ENCODE measurements at places on chromosomes 6 and 20.

DNA sequence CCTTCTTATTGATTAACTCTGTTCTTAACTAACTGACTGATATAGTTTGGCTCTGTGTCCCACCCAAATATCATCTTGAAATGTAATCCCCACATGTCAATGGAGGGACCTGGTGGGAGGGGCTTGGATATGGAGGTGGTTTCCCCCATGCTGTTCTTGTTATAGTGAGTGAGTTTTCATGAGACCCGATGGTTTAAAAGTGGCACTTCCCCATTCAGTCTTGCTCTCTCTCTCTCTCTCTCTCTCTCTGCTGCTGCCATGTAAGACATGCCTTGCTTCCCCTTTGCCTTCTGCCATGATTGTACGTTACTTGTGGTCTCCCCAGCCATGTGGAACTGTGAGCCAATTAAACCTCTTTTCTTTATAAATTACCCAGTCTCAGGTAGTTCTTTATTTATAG lies 81.8 kb upstream of the SPACA1 start:
- no peak for DNase-seq

- DNase-seq = no peak
Observed at GRCh38 chr6:33828764-33829731, 25.2 kb upstream of the MLN start.

DNA sequence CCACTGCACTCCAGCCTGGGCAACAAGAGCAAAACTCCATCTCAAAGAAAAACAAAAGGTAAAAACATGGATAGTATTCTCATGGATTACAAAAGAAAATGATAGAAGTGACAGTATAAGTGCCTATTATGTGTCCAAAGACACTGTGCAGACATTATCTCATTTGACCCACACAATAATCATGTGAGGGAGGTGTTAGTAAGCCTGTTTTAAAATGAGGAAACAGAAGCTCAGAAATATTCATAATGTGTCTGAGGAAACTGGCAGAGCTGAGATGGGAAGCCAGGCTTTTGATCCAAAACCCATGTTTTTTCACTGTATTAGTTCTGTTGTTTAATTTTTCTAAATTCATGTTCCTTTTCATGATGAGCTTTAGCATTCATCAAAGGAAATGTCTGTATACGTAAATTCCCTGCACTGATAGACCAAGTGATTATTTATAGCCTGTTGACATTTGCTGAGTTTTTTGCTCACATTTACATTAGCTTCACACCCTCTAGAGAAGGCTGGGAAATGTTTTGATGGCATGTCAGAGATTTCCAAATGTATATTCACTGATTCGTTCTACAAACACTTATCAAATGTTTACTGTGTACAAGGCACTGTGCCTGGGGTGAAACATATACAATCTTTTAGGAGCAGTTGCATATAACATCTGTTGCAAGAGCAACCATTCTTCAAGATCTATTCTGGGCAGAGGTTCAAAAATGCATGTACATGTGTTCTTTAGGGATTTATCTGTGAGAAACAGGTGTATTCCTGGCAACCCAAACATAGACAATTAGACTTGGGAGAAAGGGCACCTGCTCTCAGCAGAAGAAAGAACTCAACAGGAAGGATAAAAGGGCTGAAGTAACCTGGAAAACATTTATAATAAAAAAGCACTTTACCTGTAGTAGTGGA lies 331.5 kb downstream of the SAMD5 start:
- DNase-seq = no peak

DNA sequence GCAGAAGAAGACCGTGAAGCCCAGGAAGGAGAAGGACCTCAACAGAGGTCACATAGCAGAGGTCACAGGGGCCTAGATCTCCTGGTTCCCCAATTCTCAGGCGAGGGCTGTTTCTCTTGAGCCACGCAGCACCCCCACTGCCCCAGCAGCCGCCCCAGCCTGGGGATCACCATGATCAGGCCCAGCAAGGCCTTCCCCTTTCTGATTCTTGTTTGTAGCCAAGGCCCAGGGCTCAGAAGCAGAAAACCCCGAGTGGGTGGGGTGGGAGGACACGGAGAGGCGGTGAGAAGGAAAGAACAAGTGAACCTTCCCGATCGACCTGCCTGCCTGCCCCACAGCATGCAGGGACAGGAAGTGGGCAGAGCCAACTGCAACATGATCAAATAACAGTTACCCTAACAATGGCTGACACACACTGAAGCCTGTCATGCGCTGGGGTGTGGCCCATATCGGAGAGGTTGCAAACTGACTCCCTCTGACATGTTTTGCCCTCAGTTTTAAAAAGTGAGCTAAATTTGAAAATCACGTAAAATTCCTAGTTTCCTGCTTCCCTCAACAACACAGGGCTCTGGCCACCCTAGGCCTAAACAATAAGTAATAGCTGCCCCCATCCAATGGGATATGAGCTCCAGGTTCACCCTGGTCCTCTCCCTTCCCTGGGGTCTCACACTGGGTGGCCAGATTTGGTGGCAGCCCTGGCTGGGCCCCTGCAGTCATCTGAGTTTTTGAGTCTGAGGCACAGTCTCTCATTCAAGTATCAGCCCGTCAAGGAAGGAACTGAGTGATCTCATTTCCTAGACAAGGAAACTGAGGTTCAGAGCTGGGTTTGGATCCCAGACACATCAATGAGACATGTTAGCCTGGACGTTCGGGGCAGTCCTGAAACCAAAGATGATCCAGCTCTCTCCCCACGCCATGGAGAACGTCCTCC lies 6.5 kb downstream of the PEDS1 start:
- DNase-seq = no peak

DNA sequence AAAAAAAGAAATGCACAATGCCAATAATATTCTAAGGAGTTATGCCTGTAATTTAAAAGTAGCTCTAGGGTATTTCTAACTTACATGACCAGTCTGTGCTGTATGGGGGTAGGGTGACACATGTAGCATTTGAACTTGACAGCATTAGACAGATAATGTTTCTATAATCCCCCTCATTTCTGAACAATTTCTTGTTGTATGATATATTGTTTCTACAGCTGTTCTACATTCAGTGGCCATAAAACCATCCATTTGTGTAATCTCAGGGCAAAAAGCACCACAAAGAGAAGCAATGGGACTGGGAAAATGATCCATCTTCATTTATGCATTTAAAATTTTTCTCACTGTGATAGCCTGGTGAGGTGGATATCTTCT lies 767.8 kb downstream of the TFAP2A start:
- DNase-seq = no peak

- DNase-seq = no peak
Observed at GRCh38 chr20:50438986-50439407, 71.2 kb upstream of the PTPN1 start.

DNA sequence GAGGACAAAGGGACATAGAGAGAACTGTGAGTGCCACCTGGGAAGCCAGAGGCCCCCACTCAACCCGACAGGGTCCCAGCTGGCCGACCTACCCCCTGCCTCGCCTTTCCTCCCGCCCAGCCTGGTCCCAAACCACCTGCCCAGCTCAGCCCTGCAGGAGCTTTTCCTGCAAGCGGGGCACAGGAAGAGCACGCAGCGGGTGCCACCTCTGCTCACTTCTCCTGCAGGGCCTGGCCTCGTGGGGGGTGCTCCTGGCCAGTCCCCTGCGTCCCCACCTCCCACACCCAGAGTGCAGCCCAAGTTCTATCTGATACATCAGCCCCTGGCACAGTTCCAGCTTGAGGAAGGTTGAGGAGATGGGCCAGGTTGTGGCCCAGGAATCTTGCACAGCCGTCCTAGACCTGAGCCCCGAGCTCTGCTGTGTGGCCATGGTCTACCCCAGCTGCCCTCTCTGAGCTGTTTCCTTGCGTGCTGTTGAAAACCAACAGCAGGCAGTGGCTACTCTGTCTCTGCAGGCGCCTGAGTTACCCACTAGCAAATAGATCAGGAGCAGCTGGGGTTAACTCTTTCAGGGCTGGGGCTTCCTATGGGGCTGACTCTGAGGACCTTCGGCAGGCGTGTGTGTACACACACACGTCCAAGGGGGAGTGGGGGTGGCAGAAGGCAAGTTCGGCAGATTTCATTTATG lies 1.7 kb downstream of the NECAB3 start:
- DNase-seq = no peak

GRCh38 chr20:22513574-22513973 lies 70.8 kb downstream of the FOXA2 start:
- no peak for DNase-seq

DNA sequence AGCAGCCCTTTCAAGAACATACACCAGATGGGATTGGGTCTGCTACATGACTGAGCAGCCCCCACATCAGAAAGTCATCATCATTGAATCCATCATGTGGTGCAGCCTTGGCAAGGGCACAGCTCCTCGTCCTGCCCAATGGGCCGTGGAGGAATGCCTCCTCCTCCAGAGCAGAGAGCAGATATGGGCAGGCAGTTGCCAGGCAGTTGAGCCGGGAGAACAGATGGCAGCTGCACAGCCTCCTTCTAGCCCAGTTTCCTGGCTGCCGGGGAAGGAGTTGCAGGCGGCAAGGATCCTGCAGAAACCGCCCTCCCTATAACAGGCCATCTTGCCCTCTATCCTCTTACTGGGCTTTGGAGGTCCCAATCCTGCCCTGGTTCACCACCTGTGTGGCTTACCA lies 11.9 kb upstream of the ZFAND3 start:
- peak; percentile 95 for DNase-seq

DNA sequence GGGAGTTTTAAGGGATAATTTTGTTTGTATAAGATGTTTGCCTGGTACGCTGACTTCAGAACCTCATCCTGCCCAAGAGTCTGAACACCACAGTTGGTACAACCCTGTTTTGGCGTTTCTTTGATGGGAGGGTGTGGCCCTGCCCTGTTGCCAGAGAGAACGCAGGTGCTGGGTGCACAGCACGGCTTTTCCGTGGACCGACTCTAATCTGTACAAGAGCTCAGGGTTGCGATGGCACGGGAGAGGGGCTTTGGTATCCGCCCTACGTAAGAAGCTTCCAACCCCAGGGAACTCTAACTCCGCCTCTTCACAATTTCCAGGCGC lies 1.3 kb downstream of the CYP24A1 start:
- DNase-seq = no peak

GRCh38 chr6:81614292-81614691 lies 138.2 kb downstream of the TENT5A start:
- no peak for DNase-seq

DNA sequence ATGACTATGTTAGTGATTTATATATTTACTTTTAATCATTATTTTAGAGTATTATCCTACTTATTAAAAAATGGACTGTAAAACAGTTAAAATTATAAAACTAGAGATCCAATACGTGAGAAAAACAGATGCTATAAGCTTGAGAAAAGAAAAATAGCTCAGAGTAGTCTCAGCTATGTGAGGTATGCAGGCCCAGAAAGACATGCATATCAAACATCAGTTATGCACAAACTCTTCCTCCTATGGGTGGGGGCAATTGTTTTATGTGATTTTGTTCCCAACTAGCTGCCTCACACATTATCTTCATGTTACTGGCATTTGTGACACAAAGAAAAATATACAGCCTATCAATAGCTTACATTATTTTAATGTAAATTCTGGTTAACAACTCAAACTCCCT lies 28.8 kb downstream of the RARS2 start:
- no peak for DNase-seq

DNA sequence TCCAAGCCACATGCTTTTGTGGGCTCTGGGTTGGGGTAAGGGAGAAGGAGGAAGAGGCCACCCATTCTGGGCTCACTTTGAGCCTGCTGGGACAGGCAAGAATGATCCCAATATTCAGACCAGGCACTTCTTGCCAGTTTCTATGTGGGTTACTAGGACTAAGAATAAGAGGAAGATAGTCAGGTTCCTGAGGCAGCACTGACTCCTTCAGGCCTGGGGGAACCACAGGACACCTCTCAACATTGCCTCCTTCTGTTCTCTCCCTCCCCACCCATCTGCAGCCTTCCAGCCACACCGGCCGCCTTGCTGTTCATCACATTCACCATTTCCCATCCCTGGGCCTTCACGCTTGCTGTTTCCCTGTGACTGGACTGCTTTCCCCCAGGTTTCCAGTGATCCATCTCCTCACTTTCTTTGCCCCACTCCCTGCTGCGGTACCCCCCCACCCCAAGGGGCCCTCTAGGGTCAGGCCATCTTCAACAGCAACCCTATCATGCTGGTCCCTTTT lies 69.2 kb upstream of the SIRPA start:
- no peak for DNase-seq

All from cerebellar cortex (tissue), 1 donor.